ENCODE measurements at places on chromosomes 5 and 9. TPM values are rescaled to one million over a fixed set of nuclear protein-coding genes. Genes with fewer than 3 reads are reported as not detected.

- H3K27me3 ChIP-seq = no peaks in the 10 kb centered on the region
- no peak overlapping the region for H3K27ac ChIP-seq
- no peaks in the 10 kb centered on the region for H3K36me3 ChIP-seq
- no peaks in the 10 kb centered on the region for H3K4me1 ChIP-seq
Measured at GRCh38 chr5:73975845-73976244, 349.8 kb downstream of the ARHGEF28 start.

GRCh38 chr5:158174918-158175851 is 316.2 kb upstream of the CLINT1 start:
- peak; percentile 74 for DNase-seq
- H3K27ac ChIP-seq = no peak overlapping the region
- no peaks in the 10 kb centered on the region for H3K27me3 ChIP-seq
- no peak overlapping the region for H3K4me3 ChIP-seq
- H3K36me3 ChIP-seq = no peaks in the 10 kb centered on the region

DNA sequence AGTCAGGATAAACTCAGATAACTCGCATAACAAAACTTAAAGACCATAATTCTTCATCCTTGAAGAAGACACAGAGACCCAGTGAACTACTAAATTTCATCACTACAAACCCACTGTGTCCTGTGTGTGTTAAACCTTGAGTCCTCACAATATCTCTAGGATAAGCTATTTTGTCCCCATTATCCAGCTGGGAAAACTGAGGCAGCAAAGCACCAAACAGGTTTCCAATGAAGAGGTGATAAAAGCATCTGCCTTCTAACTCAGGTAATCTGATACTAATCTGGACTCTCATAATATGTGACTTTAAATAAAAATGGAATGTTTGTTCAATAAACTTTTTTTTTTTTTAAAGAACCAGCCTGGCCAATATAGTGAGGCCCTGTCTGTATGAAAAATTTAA is 62.7 kb upstream of the PPP2CA start:
- H3K27ac ChIP-seq = no peak overlapping the region
- no peaks in the 10 kb centered on the region for H3K27me3 ChIP-seq
- H3K4me1 ChIP-seq = no peaks in the 10 kb centered on the region
- no peak overlapping the region for H3K4me3 ChIP-seq
- H3K36me3 ChIP-seq = no peaks in the 10 kb centered on the region
- DNase-seq = no peak

DNA sequence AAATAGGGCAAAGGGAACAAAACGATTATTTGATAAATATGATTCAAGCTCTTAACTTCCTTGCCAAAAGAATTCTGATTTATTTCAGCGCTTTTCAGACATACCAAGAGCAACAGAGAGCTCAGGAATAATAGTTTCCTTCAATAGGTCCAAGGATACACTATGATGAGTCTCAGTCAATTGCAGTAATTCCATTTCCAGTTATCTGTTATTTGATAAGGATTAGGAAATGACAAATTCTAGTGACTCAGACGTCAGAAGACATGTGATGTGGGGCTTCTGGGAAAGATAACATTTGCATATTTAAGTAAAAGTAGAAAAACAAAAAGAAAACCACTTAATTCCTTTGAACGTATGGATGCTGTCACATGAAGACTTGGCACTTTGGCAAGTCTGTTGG is 1250.8 kb upstream of the CDH18 start:
- no peak overlapping the region for H3K27ac ChIP-seq
- DNase-seq = no peak
- H3K4me1 ChIP-seq = no peaks in the 10 kb centered on the region
- H3K36me3 ChIP-seq = no peaks in the 10 kb centered on the region
- H3K27me3 ChIP-seq = no peaks in the 10 kb centered on the region

- H3K36me3 ChIP-seq = no peaks in the 10 kb centered on the region
- peak; percentile 35 for DNase-seq
- peaks cover 48% of the 10 kb centered on the region for H3K4me1 ChIP-seq
Measured at GRCh38 chr5:78637468-78637867, 11.1 kb downstream of the LHFPL2 start.

DNA sequence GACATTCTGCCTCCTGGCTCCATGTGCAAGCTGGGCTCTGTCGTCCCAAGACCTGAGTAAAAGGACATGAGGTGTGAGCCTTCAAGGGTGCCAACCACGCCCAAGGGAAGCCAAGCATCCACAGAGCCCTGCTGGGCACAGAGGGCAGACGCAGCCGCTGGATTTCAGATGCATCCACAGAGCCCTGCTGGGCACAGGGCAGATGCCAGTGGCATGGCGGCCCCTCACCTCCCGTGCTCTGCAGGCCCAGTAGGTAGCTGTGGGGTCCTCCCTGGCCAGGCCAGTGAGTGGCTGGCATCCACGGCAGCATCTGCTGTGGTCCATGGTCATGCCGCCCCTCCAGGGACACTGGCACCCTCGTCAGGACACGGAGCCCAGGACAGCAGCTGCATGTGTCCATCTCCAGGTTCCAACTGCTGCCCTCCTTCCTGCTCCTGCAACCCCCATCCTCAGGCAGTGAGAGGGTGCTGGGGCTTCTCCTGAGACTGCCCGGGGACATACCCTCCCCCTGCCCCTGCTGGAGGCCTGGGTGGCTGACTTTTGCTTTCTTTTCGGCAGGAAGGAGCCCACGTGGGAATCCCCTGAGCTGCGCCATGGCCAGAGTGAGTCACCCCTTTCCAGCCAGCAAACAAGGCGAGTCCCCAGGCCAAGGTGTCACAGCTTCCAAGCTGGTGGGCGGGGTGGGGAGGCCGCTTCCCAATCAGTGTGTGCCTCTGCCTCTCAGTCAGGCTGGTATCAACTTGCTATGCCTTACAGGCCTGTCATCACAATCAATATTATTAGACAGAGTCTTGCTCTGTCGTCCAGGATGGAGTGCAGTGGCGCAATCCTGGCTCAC is 4.0 kb upstream of the TRAF2 start:
- H3K27ac ChIP-seq = peak overlapping the region; percentile 46
- H3K27me3 ChIP-seq = no peaks in the 10 kb centered on the region
- peak; percentile 95 for DNase-seq
- peaks cover 15% of the 10 kb centered on the region for H3K4me1 ChIP-seq
- H3K36me3 ChIP-seq = no peaks in the 10 kb centered on the region
- no peak overlapping the region for H3K4me3 ChIP-seq

DNA sequence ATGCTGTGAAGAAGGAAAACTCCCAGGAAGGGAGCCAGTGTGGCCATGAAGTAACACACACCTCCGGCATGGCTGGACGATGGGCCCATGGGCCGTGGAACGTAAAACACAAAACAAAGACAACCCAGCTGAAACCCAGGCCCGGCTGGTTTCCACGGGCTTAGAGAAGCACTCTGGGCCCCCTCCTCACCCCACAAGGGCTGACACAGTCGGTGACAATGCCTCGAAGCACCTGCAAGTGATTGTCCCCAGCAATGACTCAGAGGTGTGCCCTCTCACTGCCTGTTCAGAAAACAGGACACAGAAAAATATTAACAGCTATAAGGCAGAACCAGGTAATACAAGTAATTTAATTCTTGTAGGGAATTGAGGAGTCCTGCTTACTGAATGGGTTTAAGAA is 135.3 kb downstream of the ROR2 start:
- DNase-seq = peak; percentile 62
- H3K4me3 ChIP-seq = no peak overlapping the region
- peaks cover 31% of the 10 kb centered on the region for H3K4me1 ChIP-seq
- H3K36me3 ChIP-seq = no peaks in the 10 kb centered on the region
- H3K27me3 ChIP-seq = no peaks in the 10 kb centered on the region
- H3K27ac ChIP-seq = no peak overlapping the region

Gene GMCL2
- not detected for total RNA-seq

- no peak for DNase-seq
- H3K36me3 ChIP-seq = no peaks in the 10 kb centered on the region
- H3K4me1 ChIP-seq = no peaks in the 10 kb centered on the region
Measured at GRCh38 chr9:7377489-7377888, 422.1 kb downstream of the DMAC1 start.

Gene HNRNPH1
- total RNA-seq = 387 TPM

Gene IL13
- 0.61 TPM for total RNA-seq

DNA sequence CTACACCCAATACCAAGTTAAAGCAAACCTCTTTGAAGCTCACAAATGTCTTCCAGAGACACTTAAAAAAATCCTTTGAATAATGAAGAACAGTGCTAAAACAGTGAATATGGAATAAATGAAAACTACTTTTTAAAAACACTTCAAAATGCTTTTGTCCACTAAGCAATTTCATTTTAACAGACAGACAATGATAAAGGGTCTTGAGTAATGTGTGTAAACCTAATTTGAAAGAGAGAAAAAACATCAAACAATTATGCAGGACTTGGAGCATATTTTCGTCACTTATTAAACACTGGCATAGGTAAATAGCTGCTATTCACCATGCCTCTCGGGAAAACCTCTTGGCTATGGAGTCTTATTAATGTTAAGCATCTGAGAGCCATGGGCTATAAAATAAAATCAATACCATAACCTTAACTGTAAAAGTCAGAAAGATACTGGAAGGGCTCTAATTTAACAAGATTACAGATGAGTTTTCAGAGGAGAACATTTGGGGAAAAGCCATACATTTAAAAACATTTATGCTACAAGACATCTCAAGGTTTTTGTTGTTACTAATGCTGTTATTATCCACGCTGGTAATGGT is 177.8 kb downstream of the NFIB start:
- H3K27ac ChIP-seq = no peak overlapping the region
- H3K4me1 ChIP-seq = peaks cover 4% of the 10 kb centered on the region
- no peak for DNase-seq
- H3K36me3 ChIP-seq = no peaks in the 10 kb centered on the region
- no peaks in the 10 kb centered on the region for H3K27me3 ChIP-seq

- no peak overlapping the region for H3K4me3 ChIP-seq
- H3K36me3 ChIP-seq = no peaks in the 10 kb centered on the region
- no peak for DNase-seq
- H3K4me1 ChIP-seq = no peaks in the 10 kb centered on the region
- no peak overlapping the region for H3K27ac ChIP-seq
Measured at GRCh38 chr5:152593388-152593787, 188.3 kb upstream of the NMUR2 start.

GRCh38 chr9:111975709-111976108 is 79.1 kb downstream of the UGCG start:
- H3K4me1 ChIP-seq = peaks cover 7% of the 10 kb centered on the region
- peak; percentile 59 for DNase-seq
- no peak overlapping the region for H3K4me3 ChIP-seq
- H3K27ac ChIP-seq = no peak overlapping the region
- H3K36me3 ChIP-seq = no peaks in the 10 kb centered on the region
- no peaks in the 10 kb centered on the region for H3K27me3 ChIP-seq

DNA sequence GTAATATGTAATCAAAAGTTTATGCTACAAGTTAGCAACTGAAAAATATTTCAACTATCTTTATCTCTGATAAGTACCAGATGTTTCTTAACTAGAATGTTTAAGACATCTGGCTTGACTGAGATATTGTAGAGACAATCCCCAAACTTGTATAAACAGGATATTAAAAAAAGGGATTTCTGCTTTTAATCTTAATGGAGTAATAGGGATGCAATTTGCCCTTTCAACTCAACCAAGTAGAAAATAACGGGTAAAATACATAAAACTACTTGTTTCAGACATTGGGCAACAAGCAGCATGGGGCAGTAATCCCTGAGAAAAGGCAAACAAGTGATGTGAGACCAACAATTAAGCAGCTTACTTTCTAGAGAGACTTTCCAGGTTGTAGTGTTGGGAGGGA is 9.4 kb upstream of the ADAMTS12 start:
- H3K36me3 ChIP-seq = no peaks in the 10 kb centered on the region
- no peak for DNase-seq
- no peak overlapping the region for H3K27ac ChIP-seq
- no peaks in the 10 kb centered on the region for H3K27me3 ChIP-seq

Gene ACTL7A
- not detected for total RNA-seq

- no peak overlapping the region for H3K4me3 ChIP-seq
- no peak overlapping the region for H3K27ac ChIP-seq
- H3K4me1 ChIP-seq = no peaks in the 10 kb centered on the region
- H3K36me3 ChIP-seq = peaks cover 14% of the 10 kb centered on the region
- no peaks in the 10 kb centered on the region for H3K27me3 ChIP-seq
Measured at GRCh38 chr9:107005201-107005600, 142.2 kb downstream of the ZNF462 start.

Gene OR1J2
- total RNA-seq = not detected

- no peak overlapping the region for H3K4me3 ChIP-seq
- no peaks in the 10 kb centered on the region for H3K36me3 ChIP-seq
- H3K4me1 ChIP-seq = no peaks in the 10 kb centered on the region
- H3K27me3 ChIP-seq = no peaks in the 10 kb centered on the region
- no peak overlapping the region for H3K27ac ChIP-seq
Measured at GRCh38 chr9:134549336-134549735, 92.3 kb upstream of the COL5A1 start.

- peaks cover 4% of the 10 kb centered on the region for H3K4me1 ChIP-seq
- H3K27me3 ChIP-seq = no peaks in the 10 kb centered on the region
- H3K4me3 ChIP-seq = no peak overlapping the region
- H3K36me3 ChIP-seq = no peaks in the 10 kb centered on the region
- no peak for DNase-seq
- H3K27ac ChIP-seq = no peak overlapping the region
Measured at GRCh38 chr9:81841333-81841732, 86.9 kb upstream of the SPATA31D4 start.

Gene NTNG2
- total RNA-seq = 1.1 TPM

Gene PCDHB15
- total RNA-seq = 1.8 TPM

Gene TAF11L5
- total RNA-seq = not detected

GRCh38 chr5:176447591-176447977 is 601 bp upstream of the FAF2 start:
- peak overlapping the region; percentile 92 for H3K27ac ChIP-seq
- H3K36me3 ChIP-seq = no peaks in the 10 kb centered on the region

Gene CDH9
- 0.41 TPM for total RNA-seq

GRCh38 chr5:4833104-4833738 is 306.9 kb upstream of the ADAMTS16 start:
- H3K27me3 ChIP-seq = no peaks in the 10 kb centered on the region
- H3K36me3 ChIP-seq = no peaks in the 10 kb centered on the region
- no peak for DNase-seq
- no peak overlapping the region for H3K4me3 ChIP-seq
- H3K27ac ChIP-seq = no peak overlapping the region

DNA sequence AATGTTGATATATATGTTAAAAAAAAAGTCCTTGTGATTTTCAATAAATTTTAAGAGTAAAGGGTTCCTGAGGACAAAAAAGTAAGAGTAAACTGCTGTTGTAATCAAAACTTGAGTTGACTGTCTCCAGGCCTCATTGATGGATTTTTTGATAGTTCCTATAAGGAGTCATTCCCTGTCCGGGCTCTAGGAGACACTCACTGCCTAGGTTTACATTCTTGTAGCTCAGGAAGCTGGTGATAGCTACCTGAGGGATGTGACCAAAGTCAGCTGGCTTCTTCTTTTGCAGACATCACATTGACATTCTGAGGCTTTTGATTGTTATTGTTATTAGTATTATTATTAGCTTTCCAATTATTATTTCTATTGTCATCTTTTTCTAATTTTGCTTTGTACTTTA is 116.5 kb upstream of the FBXL7 start:
- H3K36me3 ChIP-seq = no peaks in the 10 kb centered on the region
- no peaks in the 10 kb centered on the region for H3K4me1 ChIP-seq
- no peak for DNase-seq
- H3K27ac ChIP-seq = no peak overlapping the region
- no peak overlapping the region for H3K4me3 ChIP-seq

Data from adrenal gland (tissue), 19 donors.